ENCODE measurements at places on chromosomes 2 and 18. TPM values are rescaled to one million over a fixed set of nuclear protein-coding genes. Genes with fewer than 3 reads are reported as not detected.

- DNase-seq: no peak
- peaks cover 16% of the 10 kb centered on the region for H3K27me3 ChIP-seq
- H3K4me1 ChIP-seq: no peaks in the 10 kb centered on the region
- no peak overlapping the region for H3K4me3 ChIP-seq
- H3K36me3 ChIP-seq: no peaks in the 10 kb centered on the region
Observed at GRCh38 chr2:233758849-233759248, 1.2 kb upstream of the UGT1A1 start.

DNA sequence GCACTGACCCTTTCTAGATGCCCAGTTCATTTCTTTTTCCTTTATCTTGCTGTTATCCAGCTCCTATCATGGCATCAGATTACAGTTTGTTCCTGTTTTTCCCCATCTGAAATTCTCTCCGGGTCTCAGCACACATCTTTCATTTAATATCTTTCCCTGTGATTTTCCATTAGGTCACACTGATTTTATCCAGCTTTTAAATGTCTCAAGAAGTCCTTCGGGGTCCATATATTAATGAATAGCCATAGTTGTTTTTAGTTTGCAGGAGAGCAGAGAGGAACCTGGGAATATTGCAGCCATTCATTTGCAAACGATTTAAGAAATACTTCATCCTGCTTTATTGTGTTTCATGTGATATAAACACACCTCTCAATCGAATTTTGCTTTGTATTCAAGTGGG is 374.2 kb downstream of the TDRD15 start:
- no peaks in the 10 kb centered on the region for H3K4me1 ChIP-seq
- no peaks in the 10 kb centered on the region for H3K27me3 ChIP-seq
- H3K4me3 ChIP-seq: no peak overlapping the region

DNA sequence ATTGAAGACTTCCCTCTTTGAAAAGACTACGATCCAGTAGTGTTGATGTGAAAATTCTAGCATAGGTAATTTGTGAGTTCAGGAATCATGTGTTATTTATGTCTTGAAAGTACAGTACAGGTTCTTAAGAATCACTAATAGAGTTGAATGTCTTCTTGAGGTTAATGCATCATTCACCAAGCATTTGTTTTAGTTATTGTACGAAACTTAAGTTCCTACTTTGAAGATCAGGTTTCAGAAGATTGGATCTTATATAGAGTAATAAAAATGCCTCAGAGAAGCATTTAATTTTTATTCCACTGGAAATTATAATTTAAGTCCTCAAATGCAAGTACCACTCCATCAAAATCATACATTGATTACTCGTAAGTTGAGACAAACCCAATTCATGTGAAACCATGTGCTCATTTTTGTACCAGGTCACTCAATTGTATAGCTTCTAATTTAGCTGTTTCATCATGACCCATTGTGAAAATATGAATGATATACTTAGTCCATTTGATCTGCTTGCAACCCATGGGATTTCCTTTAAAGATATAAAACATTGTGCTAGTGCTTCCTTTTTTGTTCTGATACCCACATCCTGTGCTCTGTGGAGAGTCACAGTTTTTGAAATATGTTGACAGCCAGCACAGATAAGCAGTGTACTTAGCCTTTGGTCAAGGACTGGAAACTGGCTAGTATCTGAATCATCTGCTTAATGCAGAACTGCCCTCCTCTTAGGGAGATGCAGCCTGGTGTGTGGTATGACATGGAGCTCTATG is 22.5 kb upstream of the RAB27B start:
- H3K36me3 ChIP-seq: no peaks in the 10 kb centered on the region
- H3K4me1 ChIP-seq: peaks cover 20% of the 10 kb centered on the region
- H3K4me3 ChIP-seq: no peak overlapping the region
- H3K27me3 ChIP-seq: no peaks in the 10 kb centered on the region

DNA sequence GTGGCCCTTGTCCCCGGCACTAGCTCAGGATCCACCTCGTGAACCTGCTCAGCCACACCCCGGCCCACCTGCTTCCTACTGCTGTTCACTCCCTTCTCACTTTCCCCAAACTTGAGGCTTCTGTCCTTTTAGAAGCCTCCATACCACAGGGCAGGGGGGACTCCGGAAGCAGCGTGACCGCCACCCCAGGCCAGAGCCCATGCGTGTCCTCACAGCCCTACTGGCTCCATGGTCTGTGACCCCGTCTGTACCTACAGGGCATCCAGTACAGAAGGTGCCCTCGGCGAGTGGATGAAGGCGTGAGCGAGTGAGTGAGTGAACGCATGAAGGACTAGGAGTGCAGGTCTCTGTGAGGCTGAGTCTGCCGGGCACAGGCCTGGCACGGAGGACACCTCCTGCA is 253.2 kb downstream of the TWIST2 start:
- H3K27ac ChIP-seq: no peak overlapping the region
- H3K27me3 ChIP-seq: no peaks in the 10 kb centered on the region
- DNase-seq: no peak
- H3K4me3 ChIP-seq: no peak overlapping the region
- no peaks in the 10 kb centered on the region for H3K4me1 ChIP-seq
- H3K36me3 ChIP-seq: no peaks in the 10 kb centered on the region

- no peak overlapping the region for H3K27ac ChIP-seq
- H3K4me3 ChIP-seq: no peak overlapping the region
- H3K4me1 ChIP-seq: no peaks in the 10 kb centered on the region
- no peaks in the 10 kb centered on the region for H3K27me3 ChIP-seq
Observed at GRCh38 chr2:219142329-219142728, 18.3 kb downstream of the NHEJ1 start.

- DNase-seq: no peak
- H3K36me3 ChIP-seq: no peaks in the 10 kb centered on the region
- H3K4me3 ChIP-seq: no peak overlapping the region
Observed at GRCh38 chr2:65655000-65655399, 222.6 kb upstream of the SPRED2 start.

GRCh38 chr18:78639006-78639950 is 340.3 kb upstream of the SALL3 start:
- peaks cover 8% of the 10 kb centered on the region for H3K36me3 ChIP-seq
- no peak for DNase-seq
- no peak overlapping the region for H3K27ac ChIP-seq
- H3K4me1 ChIP-seq: peaks cover 2% of the 10 kb centered on the region
- no peak overlapping the region for H3K4me3 ChIP-seq

GRCh38 chr2:54065891-54066290 is 49.5 kb upstream of the ACYP2 start:
- no peak for DNase-seq
- H3K27me3 ChIP-seq: no peaks in the 10 kb centered on the region
- H3K4me1 ChIP-seq: no peaks in the 10 kb centered on the region
- no peak overlapping the region for H3K4me3 ChIP-seq
- no peak overlapping the region for H3K27ac ChIP-seq
- H3K36me3 ChIP-seq: peaks cover 7% of the 10 kb centered on the region

GRCh38 chr2:235938611-235939010 is 229.6 kb downstream of the GBX2 start:
- no peaks in the 10 kb centered on the region for H3K27me3 ChIP-seq
- no peaks in the 10 kb centered on the region for H3K4me1 ChIP-seq
- H3K27ac ChIP-seq: no peak overlapping the region

- no peak overlapping the region for H3K27ac ChIP-seq
- H3K4me1 ChIP-seq: no peaks in the 10 kb centered on the region
- H3K36me3 ChIP-seq: no peaks in the 10 kb centered on the region
- DNase-seq: no peak
- H3K27me3 ChIP-seq: peaks cover 47% of the 10 kb centered on the region
Observed at GRCh38 chr18:9724797-9725585, 16.9 kb downstream of the RAB31 start.

DNA sequence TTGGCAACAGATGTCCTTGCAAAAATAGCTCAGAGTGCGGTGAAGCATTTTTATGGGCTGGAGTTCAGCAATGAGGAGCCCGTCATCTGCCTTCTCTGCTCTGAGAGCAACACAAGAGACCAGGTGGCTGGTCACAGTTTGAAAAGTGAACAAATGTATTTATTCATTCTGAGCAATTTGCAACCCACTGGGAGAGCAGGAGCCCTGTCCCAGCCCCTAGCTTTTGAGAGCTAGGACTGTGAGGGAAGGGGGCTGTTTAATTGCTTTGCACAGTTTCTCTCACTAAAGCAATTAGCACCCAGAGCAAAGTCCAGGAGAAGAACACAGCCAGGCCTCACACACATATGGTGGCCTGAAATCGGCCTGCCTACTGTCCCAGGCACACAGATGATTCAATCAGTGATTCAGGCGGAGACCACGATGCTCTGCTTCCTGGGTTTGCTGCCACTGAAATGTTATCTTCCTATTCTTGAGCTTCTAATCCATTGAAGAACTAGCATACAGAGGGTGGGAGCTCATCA is 646.1 kb upstream of the ACVR2A start:
- H3K36me3 ChIP-seq: no peaks in the 10 kb centered on the region
- no peaks in the 10 kb centered on the region for H3K27me3 ChIP-seq
- no peak for DNase-seq
- H3K4me1 ChIP-seq: no peaks in the 10 kb centered on the region
- H3K4me3 ChIP-seq: no peak overlapping the region

DNA sequence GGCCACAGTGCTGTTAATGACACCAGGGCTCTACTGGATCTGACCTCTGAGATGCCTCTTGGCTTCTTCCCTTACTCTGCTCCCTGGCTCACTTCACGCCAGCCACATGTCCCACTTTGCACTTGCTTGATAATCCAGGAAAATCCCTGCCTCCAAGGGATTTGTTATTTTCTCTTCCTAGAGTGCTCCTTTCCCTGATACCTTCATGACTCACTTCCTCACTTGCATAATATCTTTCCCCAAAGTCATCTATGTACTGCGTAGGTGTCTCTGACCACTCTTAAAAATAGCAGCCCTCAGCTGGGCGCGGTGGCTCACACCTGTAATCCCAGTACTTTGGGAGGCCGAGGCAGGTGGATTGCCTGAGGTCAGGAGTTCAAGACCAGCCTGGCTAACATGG is 572.3 kb downstream of the PLCL1 start:
- H3K4me3 ChIP-seq: no peak overlapping the region
- H3K4me1 ChIP-seq: peaks cover 7% of the 10 kb centered on the region
- H3K27ac ChIP-seq: no peak overlapping the region
- H3K27me3 ChIP-seq: peaks cover 32% of the 10 kb centered on the region
- no peaks in the 10 kb centered on the region for H3K36me3 ChIP-seq
- no peak for DNase-seq

- peaks cover 15% of the 10 kb centered on the region for H3K36me3 ChIP-seq
- DNase-seq: no peak
Observed at GRCh38 chr2:190481339-190481738, 53.2 kb downstream of the NEMP2 start.

DNA sequence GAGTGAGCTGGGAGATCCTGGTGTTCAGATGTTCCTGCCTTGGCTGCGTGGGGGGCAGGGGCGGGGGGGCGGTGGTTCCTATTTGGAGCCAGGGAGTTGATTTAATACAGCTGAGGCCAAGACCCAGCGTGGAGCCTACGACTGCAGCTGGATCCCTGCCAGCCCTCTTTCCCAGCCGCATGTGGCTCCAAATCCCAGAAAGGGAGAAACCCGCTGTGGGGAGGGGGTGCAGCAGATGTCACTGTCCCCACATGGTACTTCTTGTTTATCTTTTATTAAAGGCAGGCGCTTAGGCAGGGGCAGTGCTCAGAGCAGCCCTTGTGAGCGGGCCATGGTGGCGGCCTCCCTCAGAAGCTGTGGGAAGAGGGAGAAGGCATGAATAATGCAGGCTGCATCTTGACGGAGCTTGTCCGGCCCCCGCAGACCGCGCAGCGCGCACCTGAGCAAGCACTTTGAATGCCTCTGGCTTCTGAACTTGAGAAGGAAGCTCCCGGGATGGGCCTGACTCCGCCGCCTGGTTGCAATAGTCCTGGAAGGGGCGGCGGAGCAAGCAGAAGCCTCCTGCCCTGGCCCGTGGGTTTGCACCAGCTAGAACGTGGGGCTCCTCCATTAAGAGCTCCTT is 112.1 kb downstream of the GLI2 start:
- no peaks in the 10 kb centered on the region for H3K4me1 ChIP-seq
- no peak overlapping the region for H3K27ac ChIP-seq
- H3K36me3 ChIP-seq: no peaks in the 10 kb centered on the region
- no peaks in the 10 kb centered on the region for H3K27me3 ChIP-seq
- H3K4me3 ChIP-seq: no peak overlapping the region

DNA sequence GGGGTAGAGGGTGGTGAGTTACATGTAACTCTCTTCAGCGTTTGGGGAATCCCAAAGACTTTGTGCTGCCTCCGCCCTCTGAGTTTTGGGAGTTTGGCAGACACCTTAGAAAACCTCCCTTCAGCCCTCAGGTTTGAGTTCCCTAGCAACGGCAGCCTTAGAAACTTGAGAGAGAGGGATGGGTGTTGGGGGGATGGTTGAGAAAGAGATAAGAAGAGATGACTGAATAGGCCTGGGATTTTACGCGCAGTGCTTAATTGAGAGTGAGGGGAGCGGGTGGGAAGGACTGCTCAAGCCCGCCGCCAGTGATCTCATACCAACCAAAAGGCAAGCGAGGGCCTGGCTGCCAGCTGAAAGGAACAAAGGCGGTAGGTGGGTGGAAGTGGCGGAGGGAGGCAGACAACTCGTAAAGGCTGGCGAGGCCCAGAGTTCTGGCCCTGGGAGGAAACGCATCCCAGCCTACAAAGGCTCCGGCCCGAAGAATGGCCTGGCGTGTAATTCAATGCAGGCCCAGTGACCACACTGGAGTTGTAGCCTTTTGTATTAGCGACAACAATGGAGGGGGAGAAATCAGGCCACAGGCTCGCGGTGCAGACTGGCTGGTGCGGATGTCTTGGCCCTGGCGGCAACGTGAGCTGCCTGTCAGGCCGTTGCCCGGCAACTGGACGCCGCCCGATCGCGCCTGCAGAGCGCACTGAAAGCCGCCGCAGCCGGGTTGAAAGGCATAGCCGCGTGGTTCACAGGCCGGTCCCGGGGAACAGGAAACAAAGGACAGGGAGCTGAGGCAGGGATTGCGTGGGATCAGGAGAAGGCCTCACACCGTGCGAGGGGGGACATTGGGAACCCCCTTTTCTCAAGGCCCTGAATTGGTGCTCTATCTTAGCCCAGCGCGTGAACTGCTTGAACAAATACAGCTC is 39.9 kb upstream of the DARS1 start:
- no peaks in the 10 kb centered on the region for H3K27me3 ChIP-seq
- H3K4me3 ChIP-seq: no peak overlapping the region
- no peak overlapping the region for H3K27ac ChIP-seq
- H3K4me1 ChIP-seq: peaks cover 9% of the 10 kb centered on the region
- DNase-seq: peak; percentile 48

GRCh38 chr2:43114210-43114609 is 112.2 kb downstream of the ZFP36L2 start:
- no peak overlapping the region for H3K4me3 ChIP-seq
- peaks cover 2% of the 10 kb centered on the region for H3K36me3 ChIP-seq
- H3K4me1 ChIP-seq: no peaks in the 10 kb centered on the region
- no peak overlapping the region for H3K27ac ChIP-seq
- H3K27me3 ChIP-seq: no peaks in the 10 kb centered on the region

DNA sequence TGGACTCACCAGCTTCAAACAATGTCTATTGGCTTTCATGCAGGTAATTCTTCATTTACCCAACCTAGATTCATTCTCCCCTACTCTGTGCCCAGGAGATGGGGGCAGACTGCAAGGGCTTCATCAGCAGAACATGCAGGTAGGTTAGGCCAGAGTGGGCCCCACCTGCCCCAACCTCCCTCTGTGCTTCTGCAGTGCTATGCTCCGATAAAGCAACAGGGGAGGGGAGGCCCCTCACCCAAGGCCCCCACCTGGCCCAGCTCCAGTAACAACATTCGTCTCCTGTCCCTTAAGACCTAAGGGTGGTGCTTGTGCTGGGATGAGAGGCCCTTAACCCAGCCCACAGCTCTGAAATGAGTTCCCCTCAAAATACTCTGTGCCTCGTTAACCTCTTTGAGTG is 16.7 kb upstream of the GYPC start:
- no peaks in the 10 kb centered on the region for H3K27me3 ChIP-seq
- no peaks in the 10 kb centered on the region for H3K4me1 ChIP-seq
- no peaks in the 10 kb centered on the region for H3K36me3 ChIP-seq
- H3K27ac ChIP-seq: no peak overlapping the region
- DNase-seq: no peak

SCTR gene
- not detected for total RNA-seq

ATP6V1B1 gene
- total RNA-seq: not detected

TGFBRAP1 gene
- total RNA-seq: 22.2 TPM

GBX2 gene
- not detected for total RNA-seq

GRHL1 gene
- total RNA-seq: 1.0 TPM

Data from activated CD8-positive, alpha-beta memory T cell treated with anti-CD3 and anti-CD28 coated beads, Interleukin-2, amount 10 ng/mL, durations not matched to agents 7 days and 5 days (primary cell).